ENCODE measurements at places on chromosomes 12 and 14.
A peak's percentile ranks its signal among the peaks of the same experiment; 100 is the strongest.

DNA sequence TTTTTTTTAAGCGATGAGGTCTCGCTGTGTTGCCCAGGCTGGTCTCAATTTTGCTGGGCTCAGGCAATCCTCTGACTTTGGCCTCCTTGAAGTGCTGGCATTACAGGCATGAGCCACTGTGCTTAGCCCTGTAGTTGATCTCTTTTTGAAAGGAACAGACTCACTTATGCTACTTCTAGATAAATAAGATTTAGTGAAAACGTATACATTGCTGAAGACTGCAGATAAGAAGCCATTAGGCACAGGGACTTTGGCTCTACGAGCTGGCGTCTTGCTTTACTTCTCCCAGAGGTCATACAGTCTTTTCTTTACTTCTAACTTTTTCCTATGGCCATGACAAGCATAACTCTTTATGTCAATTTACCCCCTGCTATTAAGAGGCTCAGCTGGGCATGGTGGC, 9.4 kb downstream of the PTGR2 start:
- DNase-seq: no peak

- DNase-seq: no peak
These were observed 68.9 kb downstream of the EML1 start for GRCh38 chr14:99862136-99862535.

DNA sequence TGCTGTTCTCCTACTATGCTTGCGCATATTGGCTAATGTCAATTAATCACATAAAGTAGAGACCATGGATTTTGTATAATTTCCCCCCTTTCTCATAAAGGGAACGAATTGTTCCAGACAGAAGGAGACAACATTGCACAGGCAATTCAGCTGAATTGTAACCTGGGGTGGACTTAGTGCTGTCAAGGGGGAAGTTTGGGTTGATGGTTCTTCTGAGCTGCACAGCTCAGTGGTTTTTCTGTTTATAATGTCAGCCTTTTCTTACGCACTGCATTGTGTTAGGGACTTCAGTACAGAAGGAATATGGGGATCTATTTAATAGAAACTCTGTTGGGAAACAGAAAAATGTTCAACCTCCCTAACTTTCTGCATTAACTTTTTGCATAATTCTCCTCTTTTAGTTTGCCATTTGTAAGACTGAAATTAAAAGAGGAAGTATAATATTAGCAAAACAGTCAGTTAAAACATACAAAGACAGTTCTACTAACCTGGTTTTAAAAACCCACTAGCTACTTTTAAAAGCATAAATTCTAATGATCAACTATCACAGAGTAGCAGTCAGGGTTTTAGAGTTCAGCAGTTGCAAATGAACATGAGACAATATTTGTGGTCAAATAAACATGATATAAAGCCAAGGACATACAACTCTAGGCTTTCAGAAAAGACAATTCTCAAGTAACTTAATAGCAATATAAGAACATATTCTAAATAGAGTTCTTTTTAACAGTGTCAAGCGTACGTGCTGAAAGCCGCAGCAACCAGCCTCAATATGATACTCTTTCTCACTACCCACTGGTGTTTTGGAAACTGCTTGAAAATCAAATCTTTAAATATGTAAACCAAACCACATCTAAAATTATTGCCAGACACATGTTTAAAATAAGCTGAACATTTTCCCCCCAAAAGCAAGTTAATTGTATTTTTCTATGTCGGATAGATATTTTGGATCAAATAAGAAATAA, 393.0 kb downstream of the FSCB start:
- DNase-seq: no peak

GRCh38 chr14:32509632-32510187, 180.6 kb downstream of the AKAP6 start:
- peak; percentile 48 for DNase-seq

DNA sequence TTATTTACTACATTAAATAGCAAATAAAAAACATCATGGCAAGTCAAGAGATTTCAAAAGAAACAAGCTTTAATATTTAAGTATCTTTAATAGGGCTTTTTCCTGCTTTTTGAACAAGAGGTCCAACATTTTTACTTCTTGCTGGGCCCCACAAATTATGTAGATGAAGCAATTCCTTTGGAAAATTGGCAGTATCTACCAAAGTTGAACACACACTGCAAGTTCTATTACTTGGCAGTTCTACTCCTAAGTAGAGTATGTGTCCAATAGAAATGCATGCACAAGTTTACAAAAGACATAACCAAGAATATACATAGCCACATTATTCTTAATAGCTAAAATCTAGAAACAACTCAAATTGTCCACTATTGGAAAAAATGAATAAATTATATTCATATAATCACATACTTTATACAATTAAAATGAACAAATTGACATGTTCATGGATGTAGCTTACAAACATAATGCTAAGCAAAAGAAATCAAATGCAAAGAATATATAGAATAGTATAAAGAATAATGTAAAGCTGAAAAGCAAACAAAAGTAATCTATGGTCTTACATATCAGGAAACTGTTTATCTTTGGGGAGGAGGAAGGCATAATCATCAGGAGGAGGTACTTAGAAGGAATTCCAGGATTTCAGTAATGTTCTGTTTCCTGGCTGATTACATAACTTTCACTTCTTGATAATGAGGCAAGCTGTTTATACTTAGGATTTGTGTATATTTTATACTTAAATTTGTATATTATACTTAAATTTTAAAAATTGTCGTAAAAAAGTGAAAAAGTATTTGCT, 6.5 kb upstream of the TMBIM4 start:
- DNase-seq: no peak

DNA sequence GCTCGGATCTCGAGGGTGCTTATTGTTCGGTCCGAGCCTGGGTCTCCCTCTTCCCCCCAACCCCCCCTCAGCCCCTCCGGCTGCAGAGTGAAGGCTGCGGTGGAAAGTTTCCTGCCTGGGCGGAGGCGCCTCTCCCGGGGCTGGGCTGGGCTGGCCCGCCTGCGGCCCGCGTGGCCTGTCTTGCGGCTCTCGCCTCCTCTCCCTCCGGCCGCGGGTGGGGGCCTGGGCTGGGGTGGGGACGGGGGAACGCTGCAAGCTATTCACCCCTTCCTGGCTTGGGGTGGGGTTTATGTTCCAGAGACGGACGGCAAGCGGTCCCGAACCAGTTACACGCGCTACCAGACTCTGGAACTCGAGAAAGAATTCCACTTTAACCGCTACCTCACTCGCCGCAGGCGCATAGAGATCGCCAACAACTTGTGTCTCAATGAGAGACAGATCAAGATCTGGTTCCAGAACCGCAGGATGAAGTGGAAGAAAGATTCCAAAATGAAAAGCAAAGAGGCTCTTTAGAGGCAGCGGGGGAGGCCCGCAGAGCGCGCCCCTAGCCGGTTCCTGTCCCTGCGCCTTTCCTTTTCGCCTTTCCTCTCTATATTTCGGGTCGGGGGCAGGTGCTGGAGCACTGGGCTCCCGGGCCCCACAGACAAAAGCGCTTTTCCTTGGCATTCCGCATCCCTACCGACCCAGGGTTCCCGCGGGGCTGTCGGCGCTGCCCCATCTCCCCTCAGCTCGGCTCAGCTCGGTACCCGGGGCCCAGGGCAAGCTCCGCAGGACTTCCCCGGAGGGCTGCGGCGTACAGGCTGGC, 1.3 kb downstream of the HOXC5 start:
- no peak for DNase-seq
